Caki2 (cell line): ENCODE measurements at places on chromosomes 1 and 21.

- DNase-seq, result no peak
Measured at GRCh38 chr1:57551476-57551875, 127.6 kb upstream of the DAB1 start.

DNA sequence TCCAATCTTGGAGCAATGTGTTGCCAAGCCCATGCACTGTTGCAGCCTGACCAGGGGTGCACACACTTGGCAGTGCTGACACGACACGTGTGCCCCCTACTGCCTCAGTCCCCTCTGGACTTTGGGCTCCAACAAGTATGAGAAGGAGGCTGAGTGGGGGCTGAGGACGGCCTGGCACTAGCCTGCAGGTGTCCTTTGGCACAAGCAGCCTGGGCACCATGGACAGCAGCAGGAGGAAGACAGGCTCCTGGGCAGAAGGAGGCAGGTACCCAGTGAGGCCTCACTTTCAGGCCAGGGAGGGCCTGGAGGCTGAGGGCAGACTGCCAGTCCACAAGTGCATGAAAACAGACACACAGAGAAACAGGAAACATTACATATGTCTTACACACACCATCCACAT, 1702.9 kb upstream of the B3GALT2 start:
- DNase-seq, result no peak

- DNase-seq, result no peak
Measured at GRCh38 chr1:9239622-9240401, 5.2 kb downstream of the H6PD start.

- DNase-seq, result no peak
Measured at GRCh38 chr21:38359835-38360234, 103.0 kb downstream of the KCNJ15 start.

DNA sequence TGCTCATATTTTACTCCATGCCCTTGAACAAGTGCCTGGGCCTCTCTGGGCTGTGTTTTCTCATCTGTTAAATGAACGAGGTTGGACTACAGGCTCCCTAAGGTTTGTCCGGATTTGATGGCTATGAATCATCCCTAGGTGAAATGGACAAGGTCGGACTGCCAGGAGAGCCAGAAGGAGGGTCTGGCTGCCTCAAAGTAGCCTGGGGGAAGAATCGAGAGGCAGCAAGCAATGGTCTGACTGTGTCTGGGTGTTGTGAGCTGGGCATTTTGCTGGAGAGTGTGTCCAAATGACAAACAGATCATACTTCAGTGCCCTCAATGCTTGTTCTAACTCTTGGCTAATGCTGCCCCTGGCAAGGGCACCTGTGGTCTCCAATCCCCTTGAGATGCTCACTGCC, 730.9 kb downstream of the PTPRU start:
- DNase-seq, result no peak

GRCh38 chr1:36755303-36756230, 272.9 kb upstream of the CSF3R start:
- DNase-seq, result no peak

DNA sequence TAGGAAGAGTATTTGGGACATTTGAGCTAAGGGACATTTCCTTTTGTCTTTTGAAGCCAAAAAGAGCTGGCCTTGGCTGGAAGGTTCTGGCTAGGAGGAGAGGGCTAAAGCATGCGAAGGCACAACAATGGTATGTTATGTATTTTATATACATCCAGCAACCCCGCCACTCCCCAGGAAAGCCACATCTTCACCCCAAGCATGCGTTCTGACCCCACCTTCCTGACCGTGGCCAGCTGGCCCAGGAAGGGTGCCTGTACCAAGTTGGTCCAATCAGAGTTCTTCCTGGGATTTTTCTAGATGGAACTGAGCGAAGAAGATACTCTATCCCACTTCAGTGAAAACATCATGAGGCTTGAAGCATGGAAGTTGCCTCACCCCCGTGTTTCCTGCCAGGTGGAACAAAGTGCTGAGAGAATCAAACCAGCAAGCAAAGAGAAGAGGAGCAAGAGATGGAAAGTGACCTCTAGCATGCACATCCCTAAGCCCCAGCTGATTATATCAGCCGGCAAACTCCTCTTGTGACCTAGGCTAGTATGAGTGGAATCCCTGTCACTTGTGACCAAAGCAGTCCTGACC, 82.7 kb downstream of the BCAR3 start:
- DNase-seq, result no peak

GRCh38 chr1:178434360-178434759, 62.4 kb downstream of the CLEC20A start:
- no peak for DNase-seq
